ENCODE measurements at places on chromosomes 1 and 21. TPM values are rescaled to one million over a fixed set of nuclear protein-coding genes. Genes with fewer than 3 reads are reported as not detected.

GRCh38 chr1:67713057-67713846, 28.3 kb downstream of the GADD45A start:
- no peak for DNase-seq

DNA sequence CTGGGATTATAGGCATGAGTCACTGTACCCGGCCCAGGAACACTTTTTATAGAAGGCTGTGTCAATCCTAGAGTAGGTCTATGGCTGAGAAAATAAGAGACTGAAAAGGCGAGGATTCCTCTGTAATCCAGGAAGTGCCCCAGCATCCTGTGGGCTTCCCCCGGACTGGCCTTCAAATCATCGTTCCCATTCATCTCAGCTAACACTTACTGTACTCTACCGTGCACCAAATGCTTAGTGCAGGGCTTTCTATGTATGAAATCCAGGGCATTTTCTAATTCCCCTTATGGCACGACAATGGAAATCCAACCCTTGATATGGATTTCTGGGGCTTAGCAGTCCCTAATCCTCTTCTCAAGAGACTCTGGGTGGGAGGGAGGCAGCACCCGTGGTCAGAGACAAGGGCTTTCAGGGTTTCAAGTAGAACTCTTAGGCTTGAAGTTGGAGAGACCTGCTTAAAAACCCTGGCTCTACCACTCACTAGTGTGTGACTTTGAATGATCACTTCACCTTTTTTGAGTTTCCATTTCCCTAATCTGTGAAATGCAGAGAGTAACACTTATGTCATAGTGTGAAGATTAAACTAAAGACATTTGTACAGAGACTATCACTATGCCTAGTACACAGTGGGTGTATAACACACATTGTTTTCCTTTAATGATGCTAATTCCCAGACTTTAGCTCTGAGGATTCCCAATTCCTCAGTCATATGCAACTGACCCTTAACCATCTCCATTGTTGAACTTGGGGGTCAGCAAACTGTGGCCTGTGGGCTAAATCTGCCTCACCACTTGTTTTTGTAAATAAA, 20.3 kb downstream of the MECR start:
- no peak for DNase-seq

GRCh38 chr1:245530937-245531336, 376.2 kb downstream of the KIF26B start:
- no peak for DNase-seq

DNA sequence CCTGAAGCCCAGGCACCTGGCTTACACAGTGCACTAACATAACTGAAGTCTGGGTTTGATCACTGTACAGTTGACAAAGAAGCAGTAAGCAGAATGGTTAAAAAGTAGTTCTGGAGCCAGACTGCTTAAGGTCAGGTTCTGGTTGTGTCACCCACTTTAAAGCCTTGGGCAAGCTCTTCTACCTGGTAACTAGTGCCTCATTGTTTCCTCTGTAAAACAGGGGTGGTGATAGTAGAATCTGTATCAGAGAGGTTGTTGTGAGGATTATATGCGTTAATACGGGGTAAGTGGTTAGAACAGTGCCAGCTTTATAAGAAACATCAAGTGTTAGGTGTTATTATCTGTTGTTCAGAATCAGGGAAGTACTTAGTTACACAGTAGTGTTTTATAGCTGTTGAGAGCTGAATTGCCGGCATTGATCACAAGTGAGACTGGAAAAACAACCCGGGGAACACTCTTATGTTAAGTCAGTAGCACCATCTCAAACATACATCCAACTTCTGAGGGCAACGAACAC, 3.7 kb downstream of the BACH1 start:
- no peak for DNase-seq

DNA sequence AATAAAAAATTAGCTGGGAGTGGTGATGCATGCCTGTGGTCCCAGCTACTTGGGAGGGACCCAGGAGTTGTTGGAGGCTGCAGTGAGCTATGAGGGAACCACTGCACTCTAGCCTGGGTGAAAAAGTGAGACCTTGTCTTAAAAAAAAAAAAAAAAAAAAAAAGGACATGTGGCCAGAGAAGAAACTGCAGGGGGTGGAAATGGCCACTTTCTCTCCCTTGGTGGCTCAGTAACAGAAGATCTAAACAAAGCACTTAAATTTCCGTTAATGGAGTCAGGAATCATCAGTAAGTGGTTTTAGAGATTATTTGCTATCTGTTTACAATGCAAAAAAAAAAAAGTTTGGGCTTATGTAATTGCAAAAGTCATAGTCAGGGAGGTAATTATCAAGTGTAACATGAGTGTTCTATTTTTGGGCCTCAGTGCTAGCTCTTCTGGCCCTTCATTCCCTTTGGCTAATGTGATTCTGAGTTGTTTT, 19.3 kb upstream of the OPRD1 start:
- DNase-seq = no peak

- no peak for DNase-seq
Measured at GRCh38 chr1:31460027-31460426, 47.0 kb downstream of the SERINC2 start.

GRCh38 chr1:99456536-99456935, 189.4 kb upstream of the PALMD start:
- DNase-seq = no peak

DNA sequence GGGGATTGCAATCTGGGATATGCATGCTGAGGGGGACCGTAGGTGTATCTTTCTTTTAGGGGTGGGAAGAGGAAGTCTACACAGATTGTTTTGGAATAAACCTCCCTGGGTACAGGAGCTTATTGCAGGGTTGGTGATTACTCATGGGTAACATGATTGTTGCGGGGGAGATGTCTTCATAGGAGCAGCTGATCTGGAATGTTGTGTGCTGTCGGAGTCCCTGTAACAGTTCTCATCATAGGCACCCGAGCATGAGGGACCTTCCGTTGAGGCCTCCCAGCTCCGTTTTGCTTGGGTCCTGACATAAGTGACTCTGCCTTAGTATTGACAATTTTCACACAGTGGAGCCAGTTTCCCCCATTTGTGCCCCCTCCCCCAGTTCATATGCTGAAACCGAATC, 4.2 kb upstream of the PRXL2B start:
- no peak for DNase-seq

DNA sequence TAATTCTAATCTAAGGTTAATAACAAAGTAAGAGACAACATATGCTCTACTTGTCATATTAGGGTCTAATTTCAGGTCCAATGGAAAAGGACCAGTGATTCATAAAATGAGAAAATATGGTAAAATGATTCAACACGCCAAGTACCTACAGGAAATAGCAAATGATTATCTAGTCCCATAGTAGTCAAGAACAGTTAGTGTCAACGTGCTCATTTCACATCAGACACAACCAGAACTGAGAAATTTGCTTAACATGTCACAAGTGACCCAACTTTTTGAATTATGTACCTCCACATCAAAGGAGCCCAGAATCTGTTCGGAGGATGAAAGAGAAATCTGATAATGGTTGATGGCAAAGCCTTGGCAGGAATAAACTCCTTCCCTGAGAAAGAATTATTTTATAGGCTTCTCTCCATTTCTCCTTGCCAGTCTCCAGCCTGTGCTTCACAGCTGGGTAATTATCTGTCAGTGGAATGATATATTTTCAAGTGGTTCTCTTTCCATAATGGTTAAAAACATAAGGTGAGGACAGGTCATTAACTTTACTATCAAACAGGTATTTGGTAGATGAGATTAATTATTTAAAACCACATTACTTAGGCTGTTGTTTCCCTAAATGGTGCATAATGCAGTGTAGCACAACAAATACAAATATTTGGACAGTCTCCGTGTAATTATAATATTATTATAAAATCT, 83.2 kb downstream of the APP start:
- DNase-seq = no peak

DNA sequence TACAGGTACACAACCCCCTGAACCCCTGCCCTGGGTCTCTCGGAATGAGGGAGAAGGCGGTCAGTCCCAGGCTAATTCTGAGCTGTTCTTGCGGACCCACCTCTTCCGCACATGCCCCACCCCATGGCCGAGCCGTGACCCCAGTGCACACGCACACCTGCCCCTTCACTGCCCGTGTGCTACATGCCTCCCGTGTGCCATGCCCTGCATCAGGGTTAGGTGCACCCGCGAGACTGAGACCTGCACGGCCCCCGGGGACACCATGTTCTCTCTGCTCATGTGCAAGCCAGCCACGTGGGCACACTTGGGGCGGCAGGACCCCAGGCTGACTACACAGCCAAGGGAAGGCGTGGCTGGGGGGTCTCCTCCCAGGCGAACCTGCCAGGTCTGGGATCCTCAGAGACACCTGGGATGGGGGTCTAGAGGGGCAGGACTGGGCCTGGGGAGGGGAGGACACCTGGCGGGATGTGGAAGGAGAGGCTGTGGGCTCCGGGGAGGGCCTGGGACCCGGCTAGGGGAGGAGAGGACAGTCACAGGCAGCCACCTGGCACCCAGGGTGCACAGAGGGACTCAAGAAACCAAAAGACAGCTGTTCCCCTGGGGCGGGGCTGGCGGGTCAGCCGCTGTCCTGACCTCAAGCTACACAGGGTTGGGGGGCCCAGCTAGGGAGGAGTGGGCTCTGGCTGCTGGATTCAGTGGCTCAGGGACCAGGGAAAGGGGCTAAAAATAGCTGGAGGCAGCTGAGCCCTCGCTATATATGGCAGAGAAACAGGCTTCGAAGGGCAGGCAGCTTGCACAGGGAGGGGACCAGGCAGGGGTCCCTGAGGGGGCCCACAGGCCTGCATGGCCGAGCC, 133.4 kb downstream of the CASZ1 start:
- no peak for DNase-seq

DNA sequence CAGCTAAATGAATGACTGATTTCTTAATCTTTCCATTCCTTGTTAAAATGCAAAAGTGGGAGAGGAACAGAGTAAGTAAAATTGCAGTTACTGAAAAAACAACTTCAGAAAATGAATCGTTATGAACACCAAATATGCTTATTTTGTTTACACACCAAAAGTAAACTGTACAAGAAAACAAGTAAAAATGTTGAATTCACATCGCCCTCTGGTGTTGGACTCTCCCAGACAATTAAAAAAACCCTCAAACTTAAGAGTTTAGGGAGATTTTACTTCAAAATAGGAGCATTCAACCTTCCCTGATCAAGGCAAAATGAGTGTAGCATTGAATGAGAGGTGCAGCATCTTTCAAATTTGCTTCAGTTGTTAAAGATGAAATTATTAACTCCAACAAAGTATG, 19.4 kb upstream of the ESRRG start:
- no peak for DNase-seq

- peak; percentile 56 for DNase-seq
Measured at GRCh38 chr1:198620951-198621824, 17.7 kb upstream of the PTPRC start.

DNA sequence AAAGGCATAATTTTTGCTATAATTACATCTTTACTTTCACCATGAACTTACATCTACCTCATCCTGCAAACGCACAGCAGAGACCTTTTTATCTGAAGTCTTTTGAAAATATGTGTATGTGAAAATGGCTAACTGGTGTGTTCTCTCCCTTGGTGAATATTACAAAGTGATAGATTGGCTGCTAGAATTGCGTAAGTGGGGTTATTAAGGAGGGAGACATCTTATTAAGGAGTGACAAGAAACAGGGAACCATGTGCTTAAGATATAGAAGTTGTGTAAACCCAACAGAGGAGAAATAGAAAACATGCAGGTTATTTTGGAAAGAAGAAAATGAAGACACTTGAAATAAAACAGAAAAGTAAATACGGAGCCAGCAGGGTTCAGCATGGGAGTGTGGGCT, 7.8 kb downstream of the KCNJ15 start:
- DNase-seq = no peak

MYBPH gene
- total RNA-seq = not detected

OR6K3 gene
- not detected for total RNA-seq

RGS16 gene
- 64.5 TPM for total RNA-seq

ZNHIT6 gene
- total RNA-seq = 17.0 TPM

KAZN gene
- 1.1 TPM for total RNA-seq

IQGAP3 gene
- total RNA-seq = 30.5 TPM

CD84 gene
- 37.0 TPM for total RNA-seq
